ENCODE measurements at places on chromosomes 3 and 15.

GRCh38 chr15:98943051-98943508 lies 64.5 kb downstream of the PGPEP1L start:
- no peak for DNase-seq

- no peak for DNase-seq
These were observed 244.0 kb upstream of the THBS1 start for GRCh38 chr15:39336926-39337325.

GRCh38 chr15:77631745-77632533 lies 773 bp downstream of the LINGO1 start:
- no peak for DNase-seq

DNA sequence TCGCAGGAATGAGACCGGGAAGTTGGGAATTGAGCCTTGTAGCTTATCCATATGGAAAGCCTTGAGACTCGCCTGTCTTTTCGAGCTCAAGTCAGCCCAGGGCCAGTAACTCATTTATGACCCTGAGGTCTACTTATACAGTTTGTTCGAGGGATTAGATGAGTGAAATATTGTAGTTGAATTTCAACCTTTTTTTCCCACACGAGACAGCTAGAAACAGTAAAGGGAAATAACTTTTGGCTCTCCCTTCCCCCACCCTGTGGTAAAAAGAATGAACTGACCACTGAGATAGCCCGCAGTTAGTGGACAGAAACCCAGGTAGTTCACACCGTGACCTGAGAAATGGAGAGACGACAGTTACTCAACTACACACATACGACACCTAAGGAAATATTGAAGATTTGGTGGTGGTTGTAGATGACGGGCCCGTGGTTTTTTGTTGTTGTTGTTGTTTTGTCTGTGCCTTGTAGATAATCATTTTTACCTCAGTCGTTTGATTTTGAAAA lies 841 bp downstream of the EIF3J start:
- DNase-seq, result no peak

DNA sequence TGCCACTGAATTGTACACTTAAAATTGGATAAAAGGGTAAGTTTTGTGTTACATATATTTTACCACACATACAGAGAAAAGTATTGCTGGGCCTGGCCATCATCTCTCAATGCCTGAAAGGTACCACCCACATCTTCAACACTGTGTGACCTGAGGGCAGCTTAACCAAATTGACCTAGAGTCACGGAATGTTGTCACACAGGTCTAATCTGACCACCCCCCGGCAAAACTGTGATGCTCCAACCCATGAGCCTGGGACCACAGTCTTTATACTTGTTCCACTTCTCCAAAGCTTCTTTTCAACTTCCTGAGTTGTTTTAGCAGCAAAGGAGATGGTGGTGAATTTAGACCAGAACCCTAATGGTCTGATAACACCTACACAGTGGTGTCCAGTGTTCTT lies 210.3 kb upstream of the TPM1 start:
- DNase-seq, result no peak

DNA sequence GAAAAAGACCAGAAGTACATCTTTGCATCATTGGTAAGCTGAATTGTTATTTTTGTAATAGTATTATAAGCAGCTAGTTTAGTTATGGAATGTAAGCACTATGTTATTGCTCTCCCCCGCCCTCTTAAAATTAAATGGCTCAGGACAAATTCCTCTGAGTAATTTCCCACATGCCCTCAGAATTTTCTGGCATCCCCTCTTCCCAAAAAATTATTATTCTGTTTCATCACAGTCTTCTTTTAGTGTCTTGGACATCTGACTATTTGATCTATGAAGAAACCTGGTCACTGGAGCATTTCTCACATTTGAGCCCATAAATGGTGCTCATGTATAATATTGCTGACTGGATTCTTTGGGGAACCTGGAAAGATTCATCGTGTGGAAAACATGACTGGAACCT lies 68.3 kb downstream of the KLHL25 start:
- no peak for DNase-seq

- DNase-seq, result no peak
These were observed 9.1 kb downstream of the BCL2L10 start for GRCh38 chr15:52103217-52104207.

Data from putamen (tissue), 1 donor.